HFF-Myc (cell line): ENCODE measurements at places on chromosomes 7 and 10.
A peak's percentile ranks its signal among the peaks of the same experiment; 100 is the strongest.

- DNase-seq: no peak
Measured at GRCh38 chr7:158603773-158604755, 16.4 kb upstream of the PTPRN2 start.

DNA sequence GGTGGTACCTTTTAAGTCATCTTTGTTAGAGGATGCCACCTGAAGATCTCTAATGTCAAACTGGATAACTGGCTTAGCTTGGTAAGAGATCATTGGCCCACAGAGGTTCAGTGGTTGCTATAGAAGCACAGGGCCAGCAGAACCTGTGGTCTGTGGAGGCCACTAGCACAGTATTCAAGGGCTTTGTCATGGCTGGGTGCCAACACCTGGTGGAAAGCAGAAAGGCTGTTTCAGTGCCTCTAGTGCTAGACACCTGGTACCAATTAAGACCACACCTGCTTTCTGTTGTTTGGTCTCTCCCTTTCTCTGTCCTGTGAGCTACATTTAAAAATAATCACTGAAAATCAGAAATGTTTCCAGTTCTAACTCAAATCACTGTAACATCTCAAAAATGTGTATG lies 10.0 kb upstream of the PCGF5 start:
- DNase-seq: peak; percentile 30

- no peak for DNase-seq
Measured at GRCh38 chr7:15204421-15204820, 301.9 kb upstream of the DGKB start.

- no peak for DNase-seq
Measured at GRCh38 chr7:136523571-136523970, 344.9 kb upstream of the CHRM2 start.

DNA sequence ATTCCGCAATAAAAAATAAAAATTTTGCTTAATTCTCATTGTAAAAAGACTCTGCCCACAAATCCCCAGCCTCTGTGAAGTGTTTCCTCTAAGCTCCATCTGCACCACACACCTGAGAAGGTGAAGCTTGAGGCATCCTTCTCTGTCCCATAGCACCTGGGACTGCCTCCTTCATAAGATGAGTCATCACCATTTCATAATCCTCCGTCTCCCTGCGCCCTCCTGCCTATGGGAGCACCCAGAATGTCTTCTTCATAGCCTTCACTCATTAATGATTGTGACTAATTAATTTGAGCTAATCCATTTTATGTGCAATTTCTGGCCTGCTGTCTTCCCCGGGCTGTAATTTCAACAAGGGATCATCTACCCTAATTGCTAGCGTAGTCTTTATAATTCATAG lies 90.3 kb downstream of the WDR11 start:
- no peak for DNase-seq

GRCh38 chr7:117135553-117135891 lies 182.2 kb downstream of the ST7 start:
- DNase-seq: no peak

GRCh38 chr7:130369110-130369711 lies 11.1 kb upstream of the CPA1 start:
- no peak for DNase-seq

GRCh38 chr7:80842022-80842790 lies 76.6 kb downstream of the SEMA3C start:
- DNase-seq: no peak

DNA sequence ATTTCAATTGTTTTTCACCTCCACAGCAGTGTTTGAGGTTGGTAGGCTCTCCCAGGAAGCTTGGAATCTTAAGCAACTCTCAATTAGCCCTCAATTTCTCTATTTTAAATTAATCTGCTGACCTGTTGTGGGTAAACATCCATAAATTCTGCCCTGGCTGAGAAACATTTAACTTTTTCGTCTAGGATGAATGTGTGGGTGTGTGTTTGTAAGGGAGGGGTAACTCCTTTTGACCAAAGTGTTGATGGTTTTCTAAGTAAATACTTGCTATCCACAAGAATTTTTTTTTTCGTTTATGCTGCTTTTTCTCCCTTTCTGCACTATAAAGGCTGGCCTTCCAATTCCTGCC lies 973 bp downstream of the PPP3CB start:
- no peak for DNase-seq

DNA sequence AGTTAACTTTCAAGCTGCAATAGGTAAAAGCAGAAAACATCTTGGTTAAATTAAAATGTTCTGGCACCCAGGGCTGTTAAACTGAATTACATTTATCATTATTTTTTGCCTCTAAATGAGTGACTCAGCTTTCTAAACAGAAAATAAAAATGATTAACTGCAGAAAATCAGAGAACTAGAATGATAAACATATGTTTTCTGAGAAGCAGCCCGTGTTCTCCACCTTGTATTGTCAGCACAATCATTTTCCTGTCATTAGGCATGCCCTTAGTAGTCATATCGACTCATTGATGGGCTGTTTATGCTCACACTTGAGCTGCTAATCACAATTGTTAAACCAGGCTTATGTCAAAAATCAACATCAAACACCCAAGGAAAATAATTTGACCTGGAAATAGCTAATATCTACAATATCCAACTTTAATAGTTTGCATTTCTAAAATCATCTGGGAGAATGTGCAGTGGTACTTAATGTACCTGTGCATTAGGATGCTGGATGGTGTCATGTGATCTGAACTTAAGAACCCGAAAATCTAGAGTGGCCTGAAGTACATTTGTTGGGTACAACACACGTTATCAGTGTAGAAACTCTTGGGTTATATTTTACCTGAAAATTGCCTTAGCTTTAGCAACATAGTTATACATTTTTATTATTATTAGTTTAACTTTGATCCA lies 2.3 kb downstream of the MDFIC start:
- DNase-seq: no peak

- no peak for DNase-seq
Measured at GRCh38 chr10:125052146-125052545, 108.2 kb downstream of the CTBP2 start.

GRCh38 chr10:130570074-130570473 lies 433.9 kb downstream of the GLRX3 start:
- DNase-seq: no peak

DNA sequence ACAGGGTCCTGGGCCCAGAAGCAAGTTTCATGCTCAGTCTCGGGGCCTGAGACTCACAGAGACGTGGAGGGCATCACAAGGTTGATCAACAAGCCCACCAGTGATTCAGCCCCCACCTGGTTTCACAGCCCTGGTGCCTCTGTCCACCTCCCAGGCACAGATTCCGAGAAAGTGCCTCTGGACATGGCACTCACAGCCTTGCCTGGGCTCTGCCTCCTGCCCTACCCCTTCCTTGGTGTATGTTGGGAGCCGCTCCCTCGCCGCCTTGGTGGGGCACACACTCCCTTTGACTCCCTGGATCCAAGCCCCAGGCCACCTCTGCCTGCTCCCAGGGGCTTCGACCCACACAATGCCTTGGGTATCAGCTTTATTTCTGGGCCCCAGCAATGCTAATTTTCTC lies 200.8 kb upstream of the PPP2R2D start:
- DNase-seq: no peak

- DNase-seq: no peak
Measured at GRCh38 chr7:50805447-50806125, 22.9 kb upstream of the GRB10 start.

DNA sequence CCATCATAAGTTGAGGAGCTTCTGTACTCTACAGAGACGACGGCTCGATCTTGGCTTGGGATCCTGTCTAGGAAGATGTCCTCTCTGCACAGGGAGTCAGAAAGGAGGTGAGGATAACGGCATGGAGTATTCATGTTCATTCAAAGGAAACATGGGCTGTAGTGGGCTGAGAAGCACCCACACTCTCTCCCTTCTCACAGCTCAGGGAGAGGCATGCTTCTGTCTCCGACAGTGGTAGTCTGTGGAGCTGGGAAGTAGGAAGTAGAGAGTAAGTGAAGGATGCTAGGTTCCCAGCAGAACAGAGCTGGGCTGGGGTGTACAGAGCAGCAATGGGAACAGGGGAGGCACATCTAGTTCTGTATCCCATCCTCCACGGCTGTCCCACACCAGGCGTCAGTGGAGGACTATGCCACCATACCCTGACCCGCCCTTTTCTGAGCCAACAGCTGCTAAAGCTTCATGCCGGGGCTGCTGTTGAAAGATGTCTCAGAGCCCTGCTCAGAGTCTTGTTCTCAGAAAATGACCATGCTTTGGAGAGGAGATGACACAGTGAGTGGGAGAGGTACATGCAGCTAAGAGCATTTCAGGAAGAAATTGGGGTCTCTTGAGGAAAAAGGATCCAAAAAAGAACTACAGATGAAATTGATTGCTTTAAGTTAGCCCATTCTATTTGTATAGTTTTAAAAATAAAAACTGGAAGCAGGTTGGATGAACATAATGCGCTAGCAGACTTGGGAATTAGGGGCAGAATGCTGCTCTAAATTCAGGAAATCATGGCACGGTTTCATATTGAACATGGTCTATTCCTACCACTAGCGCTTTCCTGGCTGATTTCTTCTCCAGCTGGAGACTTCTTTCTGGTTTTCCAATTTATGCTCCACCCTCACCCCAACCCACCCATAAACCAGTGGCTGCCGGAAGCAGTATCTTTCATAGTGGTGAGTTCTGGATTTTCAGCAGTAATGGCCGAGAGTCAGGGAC lies 138.6 kb downstream of the CHN2 start:
- DNase-seq: no peak

GRCh38 chr10:58818900-58819299 lies 306.2 kb downstream of the BICC1 start:
- DNase-seq: peak; percentile 87

GRCh38 chr10:100327007-100327717 lies 2.9 kb downstream of the PKD2L1 start:
- DNase-seq: no peak

- no peak for DNase-seq
Measured at GRCh38 chr7:19690736-19691135, 18.1 kb downstream of the POLR1F start.
